ENCODE measurements at places on chromosomes 4 and X. TPM values are rescaled to one million over a fixed set of nuclear protein-coding genes. Genes with fewer than 3 reads are reported as not detected.

The FGG gene
- total RNA-seq, result not detected

The PWWP3B gene
- total RNA-seq, result 1.2 TPM

The NR3C2 gene
- 0.40 TPM for total RNA-seq

The ODAPH gene
- not detected for total RNA-seq

The DCAF12L1 gene
- not detected for total RNA-seq

The CFAP99 gene
- total RNA-seq, result not detected

The REELD1 gene
- not detected for total RNA-seq

The STOX2 gene
- 15.5 TPM for total RNA-seq

The MND1 gene
- 10.4 TPM for total RNA-seq

The BMX gene
- total RNA-seq, result 0.33 TPM

The LRIT3 gene
- not detected for total RNA-seq

The NKX6-1 gene
- not detected for total RNA-seq

The DMRTC1B gene
- not detected for total RNA-seq

The ARHGEF6 gene
- total RNA-seq, result 3.2 TPM

The CXCL9 gene
- total RNA-seq, result not detected

The MAGEA2B gene
- total RNA-seq, result not detected

The RNF212 gene
- total RNA-seq, result 2.2 TPM

The ERVMER34-1 gene
- 5.4 TPM for total RNA-seq

The HPGD gene
- total RNA-seq, result not detected

The TMPRSS11F gene
- not detected for total RNA-seq

The QRFPR gene
- 6.6 TPM for total RNA-seq

The EDNRA gene
- 19.2 TPM for total RNA-seq
